Lung (tissue), 17 donors: ENCODE measurements at places on chromosomes 1 and 21.
A peak's percentile ranks its signal among the peaks of the same experiment; 100 is the strongest.

DNA sequence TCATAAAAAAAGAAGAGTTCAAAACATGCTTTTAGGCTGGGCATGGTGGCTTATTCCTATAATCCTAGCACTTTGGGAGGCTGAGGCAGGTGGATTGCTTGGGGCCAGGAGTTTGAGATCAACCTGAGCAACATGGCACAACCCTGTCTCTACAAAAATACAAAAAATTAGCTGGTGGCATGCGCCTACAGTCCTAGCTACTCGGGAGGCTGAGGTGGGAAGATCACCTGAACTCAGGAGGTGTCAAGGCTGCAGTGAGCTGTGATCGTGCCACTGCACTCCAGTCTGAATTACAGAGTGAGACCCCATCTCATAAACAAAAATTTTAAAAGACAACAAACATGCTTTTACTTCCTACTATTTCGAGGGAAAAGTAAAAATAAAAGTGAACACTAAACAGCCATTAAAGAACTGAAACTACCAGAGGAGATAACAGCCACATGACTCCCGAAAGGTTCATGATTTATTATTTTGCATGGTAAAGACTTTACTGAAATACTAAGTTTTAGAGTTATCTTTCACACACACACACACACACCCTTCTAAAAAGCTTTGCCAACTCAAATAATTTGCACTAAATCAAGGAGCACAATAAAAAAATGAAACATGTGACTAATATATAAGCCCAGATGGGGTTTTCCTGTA is 48.1 kb downstream of the USP1 start:
- no peak for DNase-seq

GRCh38 chr1:42466030-42466429 is 2.9 kb downstream of the CCDC30 start:
- DNase-seq: peak; percentile 4

- DNase-seq: no peak
Observed at GRCh38 chr1:202702088-202702487, 8.2 kb downstream of the SYT2 start.

DNA sequence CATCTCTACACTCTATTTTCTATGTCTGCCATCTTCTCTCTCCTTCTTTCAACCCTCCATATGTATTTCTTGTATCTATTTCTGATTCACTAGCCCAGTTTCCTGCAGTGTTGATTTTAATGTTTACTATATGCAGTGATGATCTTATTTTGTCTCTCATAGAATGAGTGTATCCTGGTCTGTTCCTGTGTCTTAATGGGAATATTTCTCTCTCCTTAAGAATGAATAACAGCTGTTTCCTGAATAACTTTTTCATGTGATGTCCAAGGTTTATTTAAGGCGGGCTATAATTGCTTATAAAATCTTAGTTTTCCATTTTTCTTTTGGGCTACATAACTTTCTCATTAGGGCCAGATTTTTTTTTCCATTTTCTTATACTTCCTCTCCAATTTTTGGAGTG is 144.5 kb downstream of the C1orf21 start:
- no peak for DNase-seq

DNA sequence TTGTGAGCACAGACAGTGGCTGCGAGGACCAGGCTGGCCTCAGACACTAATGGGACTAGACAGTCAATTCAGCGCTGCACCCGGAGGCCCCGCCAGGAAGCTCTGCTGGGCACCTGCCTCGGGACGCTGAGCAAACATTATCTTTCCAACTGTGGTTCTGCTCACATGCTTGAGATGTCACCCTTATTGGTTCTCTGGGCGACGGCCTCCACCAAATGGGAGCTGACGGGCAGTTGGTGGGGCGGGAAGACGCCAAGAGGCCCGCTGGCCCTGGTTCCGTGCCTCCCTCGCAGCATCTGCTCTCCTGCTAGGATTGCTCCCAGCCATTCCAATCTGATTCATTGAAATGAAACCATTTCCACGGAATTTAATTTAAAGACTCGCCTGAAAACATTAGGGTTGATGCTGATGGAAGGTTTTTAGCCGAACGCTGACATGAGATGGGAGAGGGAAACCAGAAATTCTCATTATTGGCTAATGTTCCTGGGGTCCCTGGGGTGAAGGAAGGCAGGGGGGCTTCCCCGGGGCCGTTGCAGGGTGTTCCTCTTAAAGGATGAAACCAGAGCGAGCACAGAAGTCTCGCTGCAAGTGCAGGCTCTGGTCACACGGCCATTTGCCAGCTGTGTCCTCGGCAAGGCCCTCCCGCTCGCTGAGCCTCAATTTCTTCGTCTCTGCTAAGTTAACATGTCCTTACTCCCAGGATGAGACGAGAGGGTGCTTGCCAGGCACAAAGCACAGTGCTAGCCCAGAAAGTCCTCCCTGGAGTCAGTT is 512.2 kb downstream of the NPHP4 start:
- DNase-seq: no peak

GRCh38 chr1:198122693-198123092 is 34.1 kb upstream of the NEK7 start:
- no peak for DNase-seq

DNA sequence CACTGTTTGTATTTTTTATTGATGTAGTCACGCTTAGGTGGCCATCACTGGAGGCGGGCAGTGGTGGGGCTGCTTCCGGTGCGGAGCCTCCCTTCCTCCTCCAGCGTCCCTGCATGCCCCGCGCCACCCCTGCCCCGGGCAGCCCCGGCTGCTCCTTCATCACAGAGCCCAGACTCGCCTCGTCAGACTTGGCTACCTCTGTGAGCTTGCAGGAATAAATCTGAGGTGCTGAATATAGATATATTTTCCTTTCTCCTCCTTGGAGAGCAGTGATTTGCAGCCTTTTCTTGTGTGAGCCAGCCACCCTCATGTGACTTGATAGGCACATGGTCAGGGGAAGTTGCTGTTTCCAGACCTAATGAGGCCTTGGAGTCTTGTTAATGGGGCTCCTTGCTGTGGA is 412.7 kb upstream of the VAMP3 start:
- no peak for DNase-seq

- DNase-seq: no peak
Observed at GRCh38 chr1:244155661-244156060, 104.6 kb downstream of the ZBTB18 start.

GRCh38 chr1:20443703-20444586 is 42.1 kb downstream of the CAMK2N1 start:
- DNase-seq: no peak

DNA sequence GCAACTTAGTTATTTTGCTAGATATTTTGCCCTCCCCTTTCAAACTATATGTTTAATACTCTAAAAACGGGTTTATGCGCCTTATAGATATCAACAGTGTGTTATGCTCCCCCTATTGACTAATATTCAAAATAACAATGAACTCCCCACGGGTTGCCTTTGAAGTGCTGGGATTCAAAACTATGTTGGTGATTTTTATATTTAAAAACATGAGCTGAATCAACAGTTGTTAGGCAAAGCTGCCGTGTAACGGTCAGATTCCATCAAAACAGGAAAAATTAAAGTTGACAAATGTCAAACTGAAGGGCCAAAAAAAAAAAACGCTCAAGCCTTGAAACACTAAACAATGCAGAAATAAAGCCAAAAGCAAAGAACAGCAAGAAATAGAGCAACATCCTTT is 2.5 kb downstream of the TGFBR3 start:
- DNase-seq: peak; percentile 82

GRCh38 chr1:43531906-43532584 is 1.4 kb downstream of the PTPRF start:
- DNase-seq: peak; percentile 28

- no peak for DNase-seq
Observed at GRCh38 chr1:159892944-159893343, 7.0 kb downstream of the CFAP45 start.

DNA sequence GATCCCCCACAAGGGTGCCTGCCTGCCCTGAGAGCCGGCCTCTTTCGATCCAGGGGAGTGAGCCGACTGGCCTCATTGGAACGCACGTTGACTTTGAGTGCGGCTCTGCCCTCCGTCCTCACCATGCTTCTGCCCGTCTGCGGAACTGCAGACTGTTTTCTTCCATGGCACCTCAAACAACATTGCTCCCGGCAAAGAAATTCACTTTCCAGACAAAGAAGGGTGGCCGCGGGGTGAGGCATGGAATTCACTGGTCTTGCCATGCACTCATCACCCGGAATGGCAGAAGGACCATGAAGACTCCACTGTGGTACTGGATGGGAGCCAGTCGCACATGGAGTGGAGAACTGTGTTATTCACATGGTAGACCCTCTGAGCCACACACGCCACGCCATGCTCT is 169.5 kb downstream of the NPHP4 start:
- DNase-seq: no peak

DNA sequence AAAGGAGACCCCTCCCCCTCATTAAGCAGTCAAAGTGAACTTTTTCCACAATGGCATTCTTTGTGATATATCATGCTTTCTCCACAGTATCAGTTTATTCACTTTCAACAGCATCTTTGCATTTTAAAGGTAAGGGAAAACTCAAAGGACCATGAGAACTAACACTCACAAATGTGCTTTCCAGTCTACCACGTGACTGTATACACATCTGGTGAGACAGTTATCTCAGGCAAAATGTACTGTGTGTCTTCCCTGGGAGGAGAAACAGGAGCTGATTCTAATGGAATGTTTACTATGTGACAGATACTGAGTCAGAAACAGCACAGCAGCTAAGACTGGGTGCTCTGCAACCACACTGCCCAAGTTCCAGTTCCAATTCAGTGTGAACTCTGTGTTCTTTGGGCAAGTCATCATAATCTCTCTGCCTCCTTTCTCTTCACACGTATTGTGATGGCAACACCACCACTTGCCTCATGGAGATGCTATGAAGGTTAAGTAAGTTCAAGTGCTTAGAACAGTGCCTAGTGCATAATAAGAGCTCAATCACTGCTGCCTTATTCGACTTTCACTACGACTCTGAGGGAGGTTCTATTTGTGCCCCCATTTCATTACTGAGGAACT is 79.0 kb downstream of the SLC45A1 start:
- peak; percentile 48 for DNase-seq

DNA sequence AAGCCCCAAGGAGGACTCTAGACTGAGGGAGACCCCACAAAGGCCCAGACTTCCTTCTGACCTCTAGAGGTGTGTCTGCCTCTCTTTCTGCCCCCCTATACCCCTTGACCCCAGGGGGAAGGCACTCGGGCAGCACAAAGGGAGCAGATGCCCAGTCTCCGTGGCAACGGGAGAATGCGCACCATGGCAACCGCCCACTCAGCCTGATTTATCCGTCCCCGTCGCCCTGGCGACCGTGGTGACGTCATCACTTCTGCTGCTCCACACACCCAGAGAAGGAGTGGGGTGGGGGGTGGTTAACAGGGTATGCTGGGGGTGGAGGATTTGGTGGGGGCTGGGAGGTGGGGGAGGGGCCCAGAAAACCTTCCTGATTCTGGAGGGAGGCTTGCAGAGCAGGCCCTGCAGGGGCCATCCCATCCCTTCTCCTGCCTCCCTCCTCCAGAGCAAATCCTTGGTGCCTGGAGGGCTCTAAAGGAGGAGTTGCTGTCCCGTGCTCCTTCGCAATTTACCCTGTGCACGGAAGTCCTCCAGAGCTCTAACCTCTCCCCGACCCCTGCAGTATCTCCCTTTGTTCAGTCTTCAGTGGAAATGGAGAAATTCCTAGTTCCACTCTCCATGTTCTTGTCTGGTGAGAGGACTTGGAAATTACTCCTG is 6.3 kb downstream of the CELF3 start:
- no peak for DNase-seq

- DNase-seq: peak; percentile 15
Observed at GRCh38 chr21:25757531-25757930, 22.8 kb downstream of the GABPA start.

DNA sequence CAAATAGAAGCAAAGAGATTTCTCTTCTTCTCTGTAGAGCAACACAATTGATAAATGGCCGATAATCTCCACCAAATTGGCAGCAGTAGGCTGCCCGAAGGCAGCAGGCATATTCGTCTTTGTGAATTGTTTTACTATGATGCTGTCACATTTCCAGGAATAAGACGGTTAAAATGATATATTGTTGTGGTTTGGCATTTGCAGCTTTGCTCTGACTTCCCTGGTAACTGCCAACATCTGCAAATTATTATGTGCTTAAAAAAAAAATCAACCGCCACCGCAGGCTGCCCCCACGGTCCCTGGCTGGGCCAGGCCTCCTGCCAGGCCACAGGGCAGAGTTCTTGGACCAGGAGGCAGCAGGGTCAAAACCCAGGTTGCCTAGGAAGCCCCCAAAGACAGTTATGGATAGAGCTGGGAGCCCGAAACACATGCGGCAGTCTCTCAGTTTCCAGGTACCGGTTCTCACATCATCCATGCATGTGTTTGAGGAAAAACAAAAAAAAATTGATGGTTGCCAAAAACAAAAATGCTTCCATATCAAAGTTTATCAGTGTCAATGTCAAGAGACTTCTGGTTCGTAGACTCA is 179.3 kb downstream of the ETS2 start:
- DNase-seq: peak; percentile 64

DNA sequence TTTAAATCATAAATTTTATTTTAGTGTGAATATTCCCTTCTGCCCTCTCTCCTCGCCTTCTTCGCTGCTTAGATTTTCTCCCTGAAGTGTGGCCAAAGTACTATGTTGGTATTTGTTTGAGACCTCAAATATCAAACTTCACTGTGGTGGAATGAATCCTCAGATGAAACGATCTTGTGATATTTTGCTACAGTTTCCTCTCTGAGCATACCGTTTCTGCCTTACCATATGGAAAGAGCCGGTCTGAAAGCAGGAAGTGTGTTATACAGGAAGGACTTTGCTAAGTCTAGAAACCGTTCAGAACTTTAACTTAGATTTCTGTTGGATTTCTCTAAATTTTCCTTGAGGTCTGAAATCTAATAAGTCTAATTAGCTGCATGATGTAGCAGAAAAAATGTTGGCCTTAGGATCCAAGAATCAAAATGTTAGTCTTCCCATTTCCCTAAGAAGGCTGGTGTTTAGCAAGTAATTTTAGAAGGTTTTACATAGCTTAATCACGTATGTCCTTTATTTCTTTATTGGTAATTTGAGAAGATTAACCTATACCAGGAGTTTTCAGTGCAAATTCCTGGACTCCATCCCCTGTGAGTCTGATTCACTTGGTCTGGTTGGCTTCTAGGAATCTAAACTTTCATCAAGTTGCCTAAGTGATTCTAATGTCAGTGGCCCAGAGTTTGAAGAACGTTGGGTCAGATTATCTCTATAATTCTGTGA is 30.7 kb downstream of the SDCCAG8 start:
- DNase-seq: peak; percentile 25

DNA sequence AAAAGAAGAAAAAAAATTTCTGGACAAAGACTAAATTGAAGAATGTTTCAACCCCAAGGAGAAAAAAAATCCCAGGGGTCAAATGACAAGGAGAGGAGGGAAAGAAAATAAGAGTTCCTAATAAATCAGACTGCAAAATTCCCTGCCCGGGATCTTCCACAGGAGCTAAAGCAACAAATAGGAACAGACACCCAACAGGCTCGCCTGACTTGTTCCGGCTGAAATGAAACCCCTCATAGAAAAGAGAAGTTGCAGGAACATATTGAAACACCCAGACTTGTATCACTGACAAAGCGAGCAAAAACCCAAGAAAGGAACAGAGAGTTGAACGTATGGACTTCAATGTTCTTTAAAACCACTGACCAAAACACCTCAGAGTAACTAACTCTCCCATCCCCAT is 123.0 kb downstream of the TIAM1 start:
- no peak for DNase-seq

DNA sequence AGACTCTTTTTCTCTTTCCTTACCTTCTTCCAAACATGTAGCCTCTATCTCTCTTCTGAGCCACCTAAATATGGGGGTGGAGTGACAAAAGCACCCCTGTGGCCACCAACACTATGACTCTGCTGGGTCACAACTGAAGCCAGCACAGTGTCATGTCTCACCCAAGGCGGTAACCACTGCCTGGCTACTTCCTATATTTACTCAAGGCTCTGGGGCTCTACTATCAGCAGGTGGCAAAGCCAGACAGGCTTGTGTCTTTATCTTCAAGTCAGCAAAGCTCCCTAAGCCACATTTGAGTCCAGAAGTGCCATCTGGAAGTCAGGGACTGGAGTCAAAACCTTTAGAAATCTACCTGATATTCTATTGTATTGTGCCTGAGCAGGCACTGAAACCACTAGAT is 1515.2 kb downstream of the PLA2G4A start:
- DNase-seq: no peak
